ENCODE measurements at places on chromosomes 1 and 21.
A peak's percentile ranks its signal among the peaks of the same experiment; 100 is the strongest.

DNA sequence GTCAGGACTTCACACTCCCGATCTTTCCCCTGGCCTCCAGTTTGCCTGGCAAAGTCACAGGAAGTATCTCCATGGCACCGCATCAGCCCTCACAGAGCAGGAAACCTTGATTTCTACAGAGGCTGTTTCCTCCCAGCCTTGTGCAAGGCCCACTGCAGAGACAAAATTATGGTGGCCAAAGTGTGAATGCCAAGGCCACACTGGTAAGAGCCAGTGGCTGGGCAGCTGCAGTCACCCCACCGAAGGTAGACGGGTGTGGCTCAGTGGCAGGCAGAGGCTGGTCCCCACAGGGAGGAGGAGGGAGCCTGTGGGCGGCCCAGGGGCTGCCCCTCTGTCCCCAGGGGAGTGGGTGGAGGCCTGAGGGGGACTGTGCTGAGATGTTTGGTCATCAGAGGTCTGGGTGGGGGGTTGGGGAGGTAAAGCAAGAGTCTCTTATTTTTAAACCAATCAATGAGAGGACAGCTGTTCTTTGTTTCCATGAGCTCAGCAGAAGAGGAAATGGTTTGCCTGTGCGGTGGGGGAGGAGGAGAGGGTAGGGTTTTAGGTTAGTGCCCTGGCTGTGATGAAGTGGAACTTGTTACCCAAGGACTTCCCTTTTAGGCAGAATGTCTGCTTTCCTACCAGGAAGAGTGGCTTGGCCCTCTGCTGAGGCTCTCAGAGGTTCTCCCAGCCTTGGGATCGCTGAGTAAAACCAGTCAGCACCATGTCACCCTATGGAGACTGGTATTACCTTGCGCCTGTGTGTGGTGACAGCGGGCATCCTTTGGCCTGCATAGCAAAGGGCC lies 18.0 kb upstream of the BTG2 start:
- no peak for DNase-seq
- peaks cover 41% of the 10 kb centered on the region for H3K4me1 ChIP-seq
- H3K27me3 ChIP-seq, result peaks cover 41% of the 10 kb centered on the region
- H3K36me3 ChIP-seq, result no peaks in the 10 kb centered on the region
- H3K4me3 ChIP-seq, result no peak overlapping the region

GRCh38 chr1:109095631-109096030 lies 5.1 kb downstream of the TMEM167B start:
- H3K27me3 ChIP-seq, result no peaks in the 10 kb centered on the region
- H3K4me3 ChIP-seq, result no peak overlapping the region
- H3K27ac ChIP-seq, result no peak overlapping the region

DNA sequence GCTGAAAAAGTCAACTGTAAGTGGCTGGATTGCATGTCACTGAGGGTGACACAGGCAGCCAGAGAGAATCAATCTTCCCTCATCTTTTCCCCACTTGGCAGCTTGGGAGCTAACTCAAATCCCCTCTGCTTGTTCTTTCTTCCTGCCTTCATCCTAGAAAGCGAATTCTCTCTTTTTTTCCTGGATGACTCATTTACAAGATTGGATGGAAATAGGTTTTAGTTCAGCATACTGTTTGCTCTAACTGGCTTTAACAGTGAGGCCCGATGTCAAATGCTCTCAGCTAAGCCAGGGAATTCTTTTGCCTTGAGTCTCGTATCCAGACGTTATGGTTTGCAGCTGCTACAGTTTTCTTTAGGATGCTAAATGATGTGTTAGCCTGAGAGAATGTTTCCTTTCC lies 72.7 kb downstream of the HUNK start:
- no peak overlapping the region for H3K27ac ChIP-seq
- H3K4me1 ChIP-seq, result peaks cover 41% of the 10 kb centered on the region
- H3K36me3 ChIP-seq, result no peaks in the 10 kb centered on the region
- H3K27me3 ChIP-seq, result no peaks in the 10 kb centered on the region
- DNase-seq, result no peak

- H3K27ac ChIP-seq, result no peak overlapping the region
- H3K4me1 ChIP-seq, result peaks cover 5% of the 10 kb centered on the region
- no peak overlapping the region for H3K4me3 ChIP-seq
- H3K27me3 ChIP-seq, result no peaks in the 10 kb centered on the region
- no peaks in the 10 kb centered on the region for H3K36me3 ChIP-seq
Observed at GRCh38 chr1:53502641-53503432, 43.6 kb downstream of the DMRTB1 start.

DNA sequence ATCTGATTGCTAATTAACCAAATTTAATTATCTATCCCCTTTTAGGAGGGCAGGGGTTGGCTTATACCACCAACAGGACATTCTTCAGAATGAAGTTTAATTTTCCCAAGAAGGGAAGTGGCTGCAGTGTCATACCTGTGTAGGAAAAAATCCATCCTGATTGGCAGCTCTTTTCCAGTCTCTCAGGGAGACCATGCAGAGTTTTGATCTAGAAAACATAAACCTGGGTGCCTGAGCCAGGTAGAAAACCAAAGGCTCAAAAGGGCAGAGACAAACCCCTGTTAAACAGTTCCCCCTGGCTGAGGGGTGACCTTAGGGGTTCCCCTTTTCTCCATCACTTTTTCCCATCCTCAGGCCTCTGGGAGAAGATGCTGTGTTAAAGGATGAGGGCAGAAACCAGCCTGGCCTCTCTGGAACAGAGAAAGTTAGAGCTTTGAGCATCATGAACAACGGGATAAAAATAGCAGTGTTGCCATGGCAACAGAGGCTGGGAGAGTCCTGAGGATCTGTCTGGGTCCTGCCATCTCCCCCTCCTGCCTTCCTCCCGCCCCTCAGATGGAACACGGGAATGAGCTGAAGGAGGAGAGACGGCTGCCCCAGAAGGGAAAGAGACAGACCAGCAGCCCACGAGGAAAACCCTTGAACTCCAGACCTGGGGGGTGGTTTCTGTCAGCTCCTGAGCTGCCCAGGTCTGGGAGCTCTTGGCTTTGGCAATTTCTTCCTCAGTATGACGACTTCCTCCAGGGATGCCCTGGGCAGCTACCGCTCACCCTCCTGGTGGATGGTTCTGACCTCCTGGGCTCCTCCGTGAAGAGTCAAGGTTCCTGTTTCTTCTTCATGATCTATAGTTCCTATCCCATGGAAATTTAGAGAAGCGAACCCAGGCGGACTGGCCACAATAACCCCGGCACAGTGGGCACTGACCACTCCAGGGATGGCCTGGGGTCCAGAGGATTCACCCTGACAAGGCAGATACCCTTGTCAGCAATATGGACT lies 14.0 kb upstream of the LEMD1 start:
- H3K27me3 ChIP-seq, result 0 out of 2 replicates have a peak, but pooled peaks cover 5% of the 10 kb centered on the region
- DNase-seq, result peak; percentile 76
- H3K36me3 ChIP-seq, result no peaks in the 10 kb centered on the region

GRCh38 chr1:97082160-97082848 lies 360.7 kb downstream of the PTBP2 start:
- no peaks in the 10 kb centered on the region for H3K4me1 ChIP-seq
- H3K4me3 ChIP-seq, result no peak overlapping the region
- H3K27me3 ChIP-seq, result no peaks in the 10 kb centered on the region
- no peaks in the 10 kb centered on the region for H3K36me3 ChIP-seq
- no peak overlapping the region for H3K27ac ChIP-seq
- DNase-seq, result no peak

GRCh38 chr1:115116512-115116911 lies 27.2 kb upstream of the TSPAN2 start:
- H3K36me3 ChIP-seq, result no peaks in the 10 kb centered on the region
- H3K27me3 ChIP-seq, result no peaks in the 10 kb centered on the region
- no peak overlapping the region for H3K27ac ChIP-seq
- no peak for DNase-seq

GRCh38 chr1:31617916-31618746 lies 642 bp downstream of the HCRTR1 start:
- no peaks in the 10 kb centered on the region for H3K4me1 ChIP-seq
- H3K27ac ChIP-seq, result no peak overlapping the region
- peak overlapping the region; percentile 91 for H3K4me3 ChIP-seq
- peak; percentile 86 for DNase-seq
- H3K27me3 ChIP-seq, result peaks cover 25% of the 10 kb centered on the region

DNA sequence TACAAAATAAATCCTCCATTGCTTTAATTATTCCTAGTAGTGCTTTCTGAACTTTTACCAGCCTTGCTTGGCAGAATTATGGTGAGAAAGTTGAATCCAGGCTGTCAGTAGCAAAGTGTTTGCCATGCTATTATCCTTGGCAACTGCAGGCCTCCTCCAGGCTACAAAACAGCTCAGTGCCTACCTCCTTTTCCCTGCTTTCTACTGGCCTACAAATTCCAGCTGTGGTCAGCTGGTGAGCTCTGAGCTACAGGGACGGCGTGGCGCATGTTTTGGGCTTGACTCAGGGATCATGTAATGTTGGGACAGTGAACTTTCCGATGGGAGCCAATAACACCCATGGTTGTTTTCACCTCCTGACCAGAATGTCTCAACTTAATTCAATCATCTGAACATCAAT lies 456.1 kb upstream of the ADAMTS5 start:
- H3K4me3 ChIP-seq, result no peak overlapping the region
- no peaks in the 10 kb centered on the region for H3K27me3 ChIP-seq
- DNase-seq, result no peak
- H3K4me1 ChIP-seq, result peaks cover 16% of the 10 kb centered on the region
- no peaks in the 10 kb centered on the region for H3K36me3 ChIP-seq
- no peak overlapping the region for H3K27ac ChIP-seq

GRCh38 chr1:21324368-21325141 lies 34.3 kb upstream of the ECE1 start:
- H3K36me3 ChIP-seq, result no peaks in the 10 kb centered on the region
- H3K27me3 ChIP-seq, result no peaks in the 10 kb centered on the region
- no peak overlapping the region for H3K4me3 ChIP-seq
- peaks cover 85% of the 10 kb centered on the region for H3K4me1 ChIP-seq

- no peaks in the 10 kb centered on the region for H3K27me3 ChIP-seq
- H3K4me1 ChIP-seq, result peaks cover 7% of the 10 kb centered on the region
- no peak overlapping the region for H3K4me3 ChIP-seq
- no peaks in the 10 kb centered on the region for H3K36me3 ChIP-seq
- DNase-seq, result no peak
Observed at GRCh38 chr21:42093186-42093585, 22.1 kb downstream of the UMODL1 start.

DNA sequence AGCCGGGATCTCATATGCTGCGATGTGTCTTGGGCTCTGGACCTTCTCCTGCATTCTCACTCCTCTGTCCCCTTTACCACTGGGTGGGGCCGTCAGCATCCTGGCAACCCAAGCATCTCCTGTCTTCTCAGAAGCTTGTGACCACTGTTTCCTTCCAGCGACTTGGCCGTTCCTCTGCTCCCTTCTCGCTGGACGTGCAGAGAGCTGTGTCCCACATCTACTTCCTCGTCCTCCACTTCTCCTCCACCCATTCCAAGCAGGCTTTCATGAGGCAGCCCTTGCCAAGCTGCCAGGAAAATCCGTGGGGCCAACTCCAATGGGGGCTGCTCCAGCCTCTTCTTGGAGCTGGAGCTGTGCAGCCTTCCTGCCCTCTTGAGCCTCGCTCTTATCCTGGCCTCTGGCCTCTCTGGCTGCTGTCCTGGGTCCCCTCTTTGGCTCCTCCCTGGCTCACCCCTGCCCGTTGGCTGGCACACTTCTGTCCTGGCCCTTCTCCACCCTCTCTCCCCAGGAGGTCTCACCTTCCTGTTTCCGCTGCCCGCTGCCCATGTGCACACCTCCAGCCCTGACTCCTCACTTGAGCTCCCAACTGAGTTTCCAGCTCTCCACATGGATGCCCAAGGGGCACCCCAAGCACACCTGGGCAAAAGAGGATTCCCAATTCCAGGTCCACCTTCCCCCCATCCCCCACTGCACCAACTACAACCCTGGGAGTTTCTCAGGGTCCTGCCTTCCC lies 8.7 kb downstream of the FAM131C start:
- no peaks in the 10 kb centered on the region for H3K4me1 ChIP-seq
- no peak overlapping the region for H3K27ac ChIP-seq
- no peaks in the 10 kb centered on the region for H3K27me3 ChIP-seq
- DNase-seq, result no peak
- no peak overlapping the region for H3K4me3 ChIP-seq

GRCh38 chr1:243587823-243588560 lies 262.1 kb downstream of the AKT3 start:
- no peak overlapping the region for H3K27ac ChIP-seq
- no peak overlapping the region for H3K4me3 ChIP-seq
- H3K36me3 ChIP-seq, result peaks cover 4% of the 10 kb centered on the region
- no peaks in the 10 kb centered on the region for H3K4me1 ChIP-seq
- no peaks in the 10 kb centered on the region for H3K27me3 ChIP-seq
- DNase-seq, result no peak

GRCh38 chr1:199808110-199808870 lies 219.2 kb upstream of the NR5A2 start:
- no peaks in the 10 kb centered on the region for H3K36me3 ChIP-seq
- no peak for DNase-seq
- no peaks in the 10 kb centered on the region for H3K27me3 ChIP-seq
- no peak overlapping the region for H3K4me3 ChIP-seq

- H3K27me3 ChIP-seq, result no peaks in the 10 kb centered on the region
- no peak overlapping the region for H3K4me3 ChIP-seq
- no peaks in the 10 kb centered on the region for H3K36me3 ChIP-seq
- no peak overlapping the region for H3K27ac ChIP-seq
- H3K4me1 ChIP-seq, result no peaks in the 10 kb centered on the region
Observed at GRCh38 chr21:45200031-45200430, 87.7 kb downstream of the POFUT2 start.

GRCh38 chr1:28956038-28956464 lies 41.7 kb downstream of the EPB41 start:
- no peak overlapping the region for H3K4me3 ChIP-seq
- DNase-seq, result no peak
- no peak overlapping the region for H3K27ac ChIP-seq
- no peaks in the 10 kb centered on the region for H3K36me3 ChIP-seq
- no peaks in the 10 kb centered on the region for H3K27me3 ChIP-seq
- H3K4me1 ChIP-seq, result peaks cover 25% of the 10 kb centered on the region

DNA sequence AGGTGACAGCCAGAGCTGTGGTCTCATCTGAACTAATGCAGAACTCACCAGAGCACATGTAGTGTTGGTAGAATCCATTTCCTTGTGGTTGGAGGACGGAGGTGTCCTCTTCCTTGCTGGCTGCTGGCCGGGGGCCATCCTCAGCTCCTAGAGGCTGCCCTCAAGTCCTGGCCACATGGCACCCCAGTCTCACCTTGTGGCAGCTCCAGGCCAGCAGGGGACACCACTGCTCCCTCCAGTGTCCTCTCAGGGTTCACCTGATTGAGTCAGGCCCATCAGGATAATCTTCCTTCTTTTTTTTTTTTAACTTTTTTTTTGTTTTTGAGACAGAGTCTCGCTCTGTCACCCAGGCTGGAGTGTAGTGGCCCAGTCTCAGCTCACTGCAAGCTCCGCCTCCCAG lies 2.9 kb downstream of the KCNE1 start:
- H3K4me1 ChIP-seq, result no peaks in the 10 kb centered on the region
- no peak overlapping the region for H3K27ac ChIP-seq
- DNase-seq, result peak; percentile 33
- H3K27me3 ChIP-seq, result no peaks in the 10 kb centered on the region
- H3K4me3 ChIP-seq, result no peak overlapping the region

- no peak overlapping the region for H3K27ac ChIP-seq
- H3K27me3 ChIP-seq, result no peaks in the 10 kb centered on the region
- H3K36me3 ChIP-seq, result peaks cover 3% of the 10 kb centered on the region
- no peaks in the 10 kb centered on the region for H3K4me1 ChIP-seq
- DNase-seq, result no peak
Observed at GRCh38 chr1:236156512-236157208, 14.3 kb downstream of the GPR137B start.

GRCh38 chr1:196733091-196733970 lies 41.3 kb upstream of the CFHR3 start:
- no peak for DNase-seq
- no peak overlapping the region for H3K4me3 ChIP-seq
- no peaks in the 10 kb centered on the region for H3K27me3 ChIP-seq

Measured in GM23338 (cell line).